Activated T-helper 1 cell treated with anti-CD3 and anti-CD28 coated beads, Interleukin-2, amount 50 U/mL, for 16 hours (primary cell): ENCODE measurements at places on chromosomes 3 and 15.

DNA sequence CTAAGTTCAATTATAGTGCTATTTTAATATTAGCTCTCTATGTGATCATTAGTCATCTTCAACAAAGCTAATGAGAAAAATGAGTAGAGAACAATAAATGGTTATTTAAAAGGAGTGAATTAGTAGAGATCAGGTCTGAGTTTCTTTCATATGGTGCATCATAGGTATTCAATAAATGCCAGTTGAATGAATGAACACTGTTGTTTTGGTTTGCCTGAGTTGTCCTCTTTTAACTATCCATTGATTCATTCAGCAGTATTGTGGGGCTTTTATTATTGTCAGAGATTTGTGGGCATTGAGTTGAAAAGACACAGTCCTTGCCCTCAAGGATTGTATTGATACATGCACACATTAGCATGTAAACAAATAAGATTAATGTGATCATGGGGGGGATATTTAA, 88.2 kb downstream of the AGBL1 start:
- DNase-seq: no peak

DNA sequence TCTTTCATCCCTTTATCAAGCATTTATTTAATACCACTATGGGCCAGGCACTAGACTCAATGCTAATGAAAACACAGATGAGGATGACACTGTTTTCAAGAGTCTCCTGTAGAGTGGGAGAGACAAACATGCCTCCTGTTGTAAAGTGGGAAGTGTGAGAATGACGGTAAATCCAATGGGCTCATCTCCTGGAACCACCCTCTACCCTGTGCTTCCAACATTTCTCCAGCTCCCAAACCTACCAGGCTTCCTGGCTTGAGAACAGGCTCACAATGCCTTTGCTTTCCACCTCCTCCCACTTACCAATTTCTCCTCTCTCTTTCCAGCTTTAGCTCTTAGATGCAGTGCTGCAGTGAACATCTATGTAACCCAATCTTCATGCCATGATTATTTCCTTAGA, 54.1 kb upstream of the TBC1D23 start:
- DNase-seq: no peak

DNA sequence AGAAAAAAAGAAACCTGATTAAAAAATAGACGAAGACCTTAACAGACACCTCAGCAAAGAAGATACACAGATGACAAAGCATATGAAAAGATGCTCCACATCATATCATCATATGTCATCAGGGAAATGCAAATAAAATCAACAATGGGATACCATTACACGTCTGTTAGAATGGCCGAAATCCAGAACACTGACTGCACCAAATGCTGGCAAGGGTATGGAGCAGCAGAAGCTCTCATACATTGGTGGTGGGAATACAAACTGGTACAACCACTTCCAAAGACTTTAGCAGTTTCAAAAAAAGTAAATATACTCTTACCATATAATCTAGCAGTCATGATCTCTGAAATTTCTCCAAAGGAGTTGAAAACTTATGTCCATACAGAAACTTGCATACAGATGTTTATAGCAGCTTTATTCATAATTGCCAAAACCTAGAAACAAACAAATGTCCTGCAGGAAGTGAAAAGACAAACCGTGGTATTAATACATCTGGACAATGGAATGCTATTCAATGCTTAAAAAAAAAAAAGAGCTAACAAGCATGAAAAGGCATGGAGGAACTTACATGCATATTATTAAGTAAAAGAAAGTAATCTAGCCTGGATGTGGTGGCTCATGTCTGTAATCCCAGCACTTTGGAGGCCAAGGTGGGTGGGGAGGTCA, 107.4 kb downstream of the HES1 start:
- no peak for DNase-seq

DNA sequence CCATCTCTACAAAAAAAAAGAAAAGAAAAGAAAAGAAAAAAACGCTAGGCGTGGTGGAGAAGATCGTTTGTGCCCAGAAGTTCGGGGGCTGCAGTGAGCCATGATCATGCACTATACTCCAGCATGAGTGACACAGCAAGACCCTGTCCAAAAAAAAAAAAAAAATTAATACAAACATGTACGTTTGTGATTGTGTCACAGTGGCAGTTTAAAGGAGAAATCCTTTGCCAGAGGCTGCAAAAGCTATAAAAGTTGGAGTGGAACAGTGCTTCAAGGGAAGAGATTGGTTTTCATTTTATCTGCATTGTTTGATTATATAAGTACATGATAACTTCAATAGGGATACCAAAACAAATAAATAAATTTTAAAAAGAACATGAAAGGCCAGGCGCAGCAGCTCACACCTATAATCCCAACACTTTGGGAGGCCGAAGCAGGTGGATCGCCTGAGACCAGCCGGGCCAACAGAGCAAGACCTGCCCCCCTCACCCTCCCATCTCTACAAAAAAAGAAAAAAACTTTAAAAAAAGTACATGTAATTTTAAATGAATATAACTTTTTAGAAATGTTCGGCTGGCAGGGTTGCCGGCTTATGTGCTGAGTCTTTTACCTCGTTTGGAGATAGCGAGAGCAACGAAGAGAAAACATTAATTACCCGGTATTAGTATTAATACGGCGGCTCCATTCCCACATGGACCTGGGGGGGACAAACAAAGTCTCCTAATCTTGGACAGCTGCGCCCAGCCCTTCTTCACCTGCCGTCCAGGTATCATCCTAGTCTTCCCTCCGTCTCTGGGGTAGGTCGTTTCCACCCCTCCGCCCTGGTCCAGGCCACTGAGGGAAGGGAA, 573 bp upstream of the DIS3L start:
- no peak for DNase-seq

GRCh38 chr15:89857673-89858072, 36.1 kb downstream of the AP3S2 start:
- DNase-seq: no peak
